Hematopoietic multipotent progenitor cell treated with erythropoietin and hydrocortisone succinate and interleukin-3 and kit ligand, for 4 days (in vitro differentiated cells): ENCODE measurements at places on chromosomes 4 and X.
A peak's percentile ranks its signal among the peaks of the same experiment; 100 is the strongest.

GRCh38 chr4:152460488-152460887 lies 75.4 kb downstream of the FBXW7 start:
- peak; percentile 78 for DNase-seq

DNA sequence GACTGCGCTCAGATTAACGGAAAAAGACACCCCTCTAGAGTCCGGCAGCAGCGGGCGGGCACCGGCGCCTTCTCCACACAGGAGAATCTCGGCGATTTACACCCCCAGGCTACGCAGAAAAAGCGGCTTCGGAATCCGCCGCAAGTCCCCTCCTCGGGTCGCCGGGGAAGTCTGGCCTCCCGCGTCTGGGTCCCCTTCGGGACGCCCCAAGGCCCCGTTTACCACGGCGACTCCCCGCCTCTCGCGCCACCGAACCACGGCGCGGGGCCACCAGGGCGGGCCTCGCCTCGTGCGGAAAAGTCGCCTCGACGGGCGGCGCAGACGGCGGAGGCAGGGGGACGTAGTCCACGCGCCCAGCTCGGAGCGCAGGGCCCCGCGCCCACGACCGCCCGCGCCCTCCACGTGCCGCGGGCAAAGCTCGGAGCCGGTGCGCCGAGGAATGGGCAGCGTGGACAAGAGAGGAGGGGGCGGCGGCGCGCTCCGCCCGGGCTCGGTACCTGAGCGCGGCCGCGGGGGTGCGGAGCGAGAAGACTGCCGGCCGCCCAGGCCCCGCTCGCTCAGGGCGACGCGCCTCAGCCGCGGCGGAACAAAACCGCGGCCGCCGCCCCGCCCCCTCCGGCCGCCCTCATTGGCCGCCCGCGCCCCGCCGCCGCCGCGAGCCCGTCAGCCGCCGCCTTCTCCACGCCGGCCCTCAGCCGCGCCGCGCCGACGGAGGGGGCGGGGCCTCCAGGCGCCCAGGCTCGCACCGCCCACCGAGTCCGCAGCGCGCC lies at the start of gene FAM53A:
Gene FAM53A, minus strand, starts transcription at position 578 of the 770 bp plus-strand sequence. CDS start 15,572 bp downstream, outside the sequence.
- peak; percentile 95 for DNase-seq

GRCh38 chr4:186400676-186401075 lies 134.7 kb downstream of the F11 start:
- DNase-seq: no peak

DNA sequence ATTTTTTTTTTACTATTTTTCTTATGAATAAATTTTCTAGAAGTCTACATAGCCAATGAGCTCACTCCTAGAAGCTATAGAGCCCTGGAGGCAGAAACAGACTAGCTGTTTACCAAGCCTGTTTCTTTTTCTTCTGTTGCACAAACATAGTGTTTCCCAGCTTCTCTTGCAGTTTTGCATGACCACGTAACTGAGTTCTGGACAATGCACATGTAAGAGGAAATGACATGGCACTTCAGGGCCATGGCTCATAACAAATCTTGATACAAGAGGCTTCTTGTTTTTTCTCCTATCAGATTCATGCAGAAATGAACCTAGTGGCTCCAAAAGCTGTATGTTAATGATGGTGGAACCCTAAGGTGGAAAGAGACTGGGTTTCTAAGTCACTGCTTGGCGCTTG lies 127.4 kb downstream of the ZNF330 start:
- peak; percentile 75 for DNase-seq

GRCh38 chr4:134313591-134313990 lies 112.0 kb upstream of the PABPC4L start:
- DNase-seq: no peak

DNA sequence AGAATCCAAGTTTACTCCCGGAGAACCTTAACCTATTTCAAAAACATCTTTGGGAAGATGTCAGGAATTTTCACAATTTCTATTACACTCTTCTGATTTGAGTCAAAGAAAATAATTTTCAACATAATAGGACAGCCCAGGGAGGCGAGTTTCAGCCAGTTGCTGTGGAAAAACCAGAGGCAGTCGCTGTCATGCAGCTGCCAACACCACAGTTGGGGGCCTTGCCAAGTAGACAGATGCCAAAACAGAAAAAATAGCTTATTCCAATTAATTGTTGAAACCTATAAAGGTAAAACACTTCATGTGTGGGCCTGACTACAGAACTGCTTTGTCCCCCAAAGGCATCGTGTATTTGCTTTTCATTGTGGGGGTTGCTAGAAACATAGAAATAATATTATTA lies 225.8 kb downstream of the DMD start:
- DNase-seq: no peak

GRCh38 chr4:65083076-65083475 lies 587.2 kb downstream of the EPHA5 start:
- DNase-seq: no peak

GRCh38 chr4:10007793-10008608 lies 13.3 kb downstream of the SLC2A9 start:
- no peak for DNase-seq

DNA sequence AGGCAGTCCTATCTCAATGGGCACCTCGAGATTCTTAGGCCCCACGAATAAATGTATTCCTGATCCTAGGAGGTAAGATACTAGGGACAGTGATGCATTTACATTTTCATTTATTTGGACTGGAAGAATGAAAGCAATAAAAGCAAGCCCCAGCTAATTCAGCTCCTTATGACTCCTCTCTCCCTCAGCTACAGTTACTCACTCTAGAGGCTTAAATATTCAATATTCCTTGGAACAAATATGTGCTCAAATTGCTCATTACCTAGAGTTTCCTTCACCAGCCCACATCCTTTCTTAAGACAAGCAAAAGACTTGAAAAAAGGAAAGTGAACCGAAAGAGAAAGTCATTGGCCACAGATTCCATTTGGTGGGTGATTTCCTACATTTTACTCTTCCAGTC lies 13.9 kb downstream of the PAGE2 start:
- no peak for DNase-seq

DNA sequence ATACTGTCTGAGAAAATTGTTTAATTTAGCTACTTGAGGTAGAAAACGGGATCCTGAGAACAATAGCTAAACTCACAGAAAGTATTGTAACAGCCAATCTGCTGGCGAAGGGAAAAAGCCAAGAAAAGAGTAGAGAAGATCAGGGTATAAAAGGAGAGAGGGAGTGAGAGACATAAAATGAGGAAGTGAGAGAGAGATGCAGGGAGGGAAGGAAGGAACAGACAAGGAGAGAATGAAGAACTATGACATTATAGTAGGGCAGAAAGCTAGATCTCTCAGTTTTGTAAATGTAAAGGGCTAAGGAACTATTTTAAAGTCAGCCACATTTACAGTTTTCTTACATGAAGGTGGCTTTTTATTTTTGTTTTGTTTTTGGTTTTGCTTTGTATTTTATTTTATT lies 1.6 kb upstream of the GIMD1 start:
- DNase-seq: peak; percentile 7

DNA sequence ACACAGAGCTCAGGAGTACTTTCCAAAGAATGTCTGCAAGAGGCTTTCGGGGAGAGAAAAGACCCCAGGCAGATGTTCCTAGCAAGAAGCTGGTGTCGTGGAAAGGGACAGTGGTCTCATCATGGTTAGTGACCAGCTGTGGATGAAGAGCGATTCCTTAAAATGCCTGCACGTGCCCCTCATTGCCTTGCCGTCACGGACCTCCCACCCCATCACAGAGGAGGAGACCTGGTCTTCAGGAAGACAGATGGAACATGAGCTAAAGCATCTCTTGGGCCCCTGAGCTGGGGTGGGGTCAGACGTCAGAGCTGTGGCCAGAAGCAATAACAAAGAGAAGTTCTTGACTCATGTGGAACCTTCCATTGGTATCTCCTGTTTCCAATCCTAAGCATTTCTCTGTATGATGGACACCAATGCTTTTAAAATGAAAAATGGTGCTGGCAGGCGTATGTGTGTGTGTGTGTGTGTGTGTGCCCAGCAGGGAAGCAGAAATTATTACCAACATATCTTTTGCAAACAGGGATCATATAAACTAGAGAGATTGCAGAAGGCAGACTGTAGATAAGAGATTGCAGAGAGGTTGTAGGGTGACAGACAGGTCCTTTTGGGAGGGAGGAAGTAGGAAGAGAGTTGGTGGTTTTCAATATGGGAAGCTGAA lies 25.2 kb upstream of the ASMTL start:
- peak; percentile 84 for DNase-seq

- no peak for DNase-seq
These were observed 640.8 kb upstream of the INTU start for GRCh38 chr4:126991965-126992364.

DNA sequence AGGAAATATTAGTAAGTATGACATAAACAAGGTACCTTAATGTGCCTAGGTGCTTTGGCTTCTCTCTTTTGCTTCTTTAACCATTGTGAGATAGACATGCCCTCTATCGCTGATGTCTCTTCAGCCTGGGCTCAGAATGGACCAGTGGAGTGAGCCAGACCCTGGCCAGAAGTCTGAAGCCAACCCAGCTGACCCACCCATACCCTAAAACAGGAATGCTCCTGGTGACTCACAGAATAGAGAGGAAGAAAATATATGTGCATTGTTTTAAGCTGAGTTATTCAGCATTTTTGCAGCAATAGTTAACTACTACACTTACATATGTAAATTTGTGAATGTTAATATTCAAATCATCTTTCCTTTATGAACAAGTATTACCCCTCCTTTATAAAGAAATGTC lies 167.5 kb upstream of the PCDH10 start:
- DNase-seq: no peak

GRCh38 chr4:162352580-162353107 lies 188.8 kb upstream of the FSTL5 start:
- no peak for DNase-seq

GRCh38 chrX:154429711-154430110 lies 1.2 kb downstream of the ATP6AP1 start:
- DNase-seq: no peak
